GM23248 (cell line): ENCODE measurements at places on chromosomes 1 and 21.

- peak; percentile 84 for DNase-seq
Measured at GRCh38 chr1:115314765-115315164, 23.3 kb downstream of the NGF start.

GRCh38 chr1:39761557-39762260 lies 9.4 kb downstream of the OXCT2 start:
- DNase-seq, result no peak

- no peak for DNase-seq
Measured at GRCh38 chr1:112058815-112059450, 69.5 kb upstream of the KCND3 start.

GRCh38 chr21:46145159-46145839 lies 10.1 kb downstream of the FTCD start:
- DNase-seq, result no peak

- peak; percentile 89 for DNase-seq
Measured at GRCh38 chr1:14945132-14946010, 208.2 kb upstream of the TMEM51 start.

DNA sequence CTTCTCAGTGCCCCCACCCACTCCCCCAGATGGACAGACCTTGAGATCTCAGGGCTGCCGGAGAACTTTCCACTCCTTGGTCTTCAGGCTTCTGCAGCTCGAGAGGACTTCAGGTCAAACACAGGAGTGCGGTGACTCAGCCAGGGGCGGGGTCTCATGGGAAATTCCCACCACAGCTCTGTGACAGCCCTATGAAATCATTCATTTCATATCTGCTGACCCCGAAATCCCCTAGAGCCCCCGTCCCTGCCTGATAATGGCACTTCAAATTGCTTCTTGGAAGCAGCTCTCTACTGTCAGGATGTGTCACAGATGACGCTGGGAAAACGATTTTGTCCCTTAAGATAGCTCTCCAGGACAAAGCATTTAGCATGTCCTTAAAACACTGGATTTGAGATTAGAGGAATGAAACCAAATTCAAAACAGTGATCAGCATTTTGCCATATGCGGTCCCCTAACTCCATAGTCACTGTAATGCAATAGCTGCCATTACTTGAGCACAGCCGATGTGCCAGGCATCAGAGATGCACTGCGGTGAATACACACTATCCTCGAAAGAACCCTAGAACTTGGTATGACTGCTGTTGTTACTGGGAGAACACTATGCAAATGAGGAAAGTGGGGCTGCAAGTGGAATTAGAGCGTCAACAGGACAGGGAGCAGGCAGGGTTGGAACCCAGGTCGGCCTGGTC lies at the start of gene TNFRSF9:
TSS of gene TNFRSF9 (minus strand) at position 95 of the 692 bp plus-strand sequence. CDS start 845 bp downstream, outside the sequence.
- DNase-seq, result peak; percentile 24

DNA sequence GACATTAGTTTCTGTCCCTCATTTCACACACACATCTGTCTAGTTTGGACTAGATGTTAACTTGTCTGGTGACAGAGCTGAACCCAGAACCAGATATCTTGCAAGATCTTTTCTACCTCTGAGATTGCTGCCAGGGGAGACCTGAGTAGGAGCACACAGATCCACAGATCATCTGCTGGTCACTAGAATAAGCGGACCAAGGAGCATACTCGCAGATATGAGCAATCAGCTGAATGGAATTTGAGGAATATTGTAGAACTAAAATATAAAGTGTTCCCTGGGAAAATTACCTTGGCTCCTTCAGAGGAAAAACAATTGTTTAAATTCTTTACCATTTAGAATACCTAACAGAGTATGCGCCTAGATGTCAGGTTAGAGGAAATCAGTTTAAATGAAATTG lies 90.7 kb downstream of the TNFSF18 start:
- DNase-seq, result peak; percentile 37

- no peak for DNase-seq
Measured at GRCh38 chr1:43666608-43667007, 16.7 kb downstream of the KDM4A start.

GRCh38 chr21:18498431-18498830 lies 94.8 kb upstream of the TMPRSS15 start:
- DNase-seq, result no peak

- DNase-seq, result peak; percentile 64
Measured at GRCh38 chr1:2382621-2383361, 8.6 kb downstream of the MORN1 start.

DNA sequence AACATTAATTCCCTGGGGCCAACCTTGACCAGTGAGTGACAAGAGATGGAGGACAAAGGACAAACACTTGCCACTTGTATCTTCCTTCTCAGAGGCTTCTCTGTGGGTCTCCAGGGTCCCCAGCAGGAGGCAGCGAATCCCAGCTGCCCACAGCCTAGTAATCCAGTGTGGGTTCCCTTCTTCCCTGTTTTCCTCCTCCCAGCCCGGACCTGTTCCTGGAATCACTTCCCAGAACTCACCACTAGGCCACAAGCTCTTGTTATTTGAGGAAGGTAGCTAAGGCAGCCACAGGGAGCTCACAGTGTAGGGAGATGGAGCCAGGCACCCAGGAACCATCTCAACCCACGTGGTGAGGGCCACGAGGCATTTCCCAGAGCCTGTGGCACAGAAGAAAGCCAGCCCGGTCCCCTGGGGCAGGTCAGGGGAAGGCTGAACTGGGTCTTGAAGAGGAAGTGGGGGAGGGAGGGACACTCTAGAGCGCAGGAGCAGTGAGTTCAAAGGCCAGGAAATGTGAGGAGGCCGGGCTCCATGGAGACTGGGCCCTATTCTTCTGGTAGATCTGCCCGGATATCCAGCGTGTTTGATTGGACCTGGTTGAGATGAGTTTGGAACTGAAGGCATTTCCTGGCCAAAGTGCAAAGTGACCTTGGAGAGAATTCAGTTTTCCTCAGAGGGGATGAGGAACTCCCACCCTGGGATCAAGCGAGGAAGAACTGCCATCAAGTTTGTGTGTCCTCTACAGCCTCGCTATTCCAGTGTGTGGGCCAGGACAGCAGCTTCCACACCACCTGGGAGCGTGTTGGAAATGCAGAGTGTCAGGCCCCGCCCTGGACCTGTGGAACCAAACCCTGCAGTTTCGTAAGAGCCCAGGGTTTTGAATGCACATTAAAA lies 20.3 kb upstream of the C2CD2 start:
- no peak for DNase-seq

DNA sequence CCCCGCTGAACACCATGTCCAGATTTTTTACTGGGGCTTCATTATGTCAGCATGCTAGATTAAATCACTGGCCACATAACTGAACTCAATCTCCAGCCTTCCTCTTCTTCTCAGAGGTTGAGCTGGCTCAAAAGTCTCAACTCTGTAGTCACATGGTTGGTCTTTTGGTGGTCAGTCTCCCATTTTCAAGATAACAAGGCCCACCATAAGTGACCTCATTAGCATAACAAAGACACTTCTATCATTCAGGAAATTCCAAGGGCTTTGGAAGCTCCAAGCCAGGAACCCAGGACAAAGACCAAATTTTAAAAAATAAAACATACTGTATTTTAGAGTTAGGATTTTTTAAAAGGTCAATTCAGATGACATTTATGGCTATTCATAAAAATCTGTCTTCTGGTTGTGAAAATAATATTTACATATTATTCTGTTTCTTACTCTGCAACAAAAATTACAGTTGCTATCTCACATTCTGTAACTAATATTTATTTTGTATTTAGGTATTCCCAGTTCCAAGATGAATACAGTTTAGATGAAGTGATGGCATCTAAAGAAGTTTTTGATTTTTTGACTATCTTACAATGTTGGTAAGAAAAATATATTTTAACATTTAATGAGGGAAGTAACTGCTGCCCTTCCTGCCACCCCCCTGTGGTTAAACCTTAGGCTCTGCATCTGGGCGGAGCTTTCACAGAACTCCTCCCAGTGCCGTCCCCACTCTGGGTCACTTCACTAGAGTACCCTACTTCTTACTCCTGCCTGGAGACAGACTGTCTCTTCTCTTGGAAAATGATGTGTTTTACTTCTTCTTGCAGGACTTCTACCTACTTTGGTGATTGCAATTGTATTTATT lies 49.3 kb downstream of the SCP2 start:
- DNase-seq, result no peak

GRCh38 chr1:231818337-231818736 lies 191.7 kb downstream of the DISC1 start:
- peak; percentile 28 for DNase-seq

DNA sequence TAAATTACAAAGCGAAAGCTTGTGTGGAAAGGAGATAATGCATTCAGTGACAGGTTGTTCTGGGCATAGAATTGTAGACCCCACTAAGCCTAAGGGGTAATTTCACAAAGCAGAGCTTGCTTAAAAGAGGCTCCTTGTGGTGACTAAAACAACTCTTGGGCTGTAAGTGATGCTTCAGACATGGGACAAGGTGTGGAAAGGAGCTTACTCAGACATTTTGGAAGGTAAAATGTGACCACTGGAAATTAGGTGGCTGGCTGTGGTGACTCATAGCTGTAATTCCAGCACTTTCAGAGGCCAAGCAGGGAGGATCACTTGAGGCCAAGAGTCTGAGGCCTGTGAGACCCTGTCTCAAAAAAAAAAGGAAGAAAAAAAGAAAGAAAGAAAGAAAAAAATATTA lies 51.1 kb upstream of the LRRC8C start:
- DNase-seq, result no peak

- no peak for DNase-seq
Measured at GRCh38 chr21:43811262-43812105, 22.1 kb downstream of the RRP1 start.

DNA sequence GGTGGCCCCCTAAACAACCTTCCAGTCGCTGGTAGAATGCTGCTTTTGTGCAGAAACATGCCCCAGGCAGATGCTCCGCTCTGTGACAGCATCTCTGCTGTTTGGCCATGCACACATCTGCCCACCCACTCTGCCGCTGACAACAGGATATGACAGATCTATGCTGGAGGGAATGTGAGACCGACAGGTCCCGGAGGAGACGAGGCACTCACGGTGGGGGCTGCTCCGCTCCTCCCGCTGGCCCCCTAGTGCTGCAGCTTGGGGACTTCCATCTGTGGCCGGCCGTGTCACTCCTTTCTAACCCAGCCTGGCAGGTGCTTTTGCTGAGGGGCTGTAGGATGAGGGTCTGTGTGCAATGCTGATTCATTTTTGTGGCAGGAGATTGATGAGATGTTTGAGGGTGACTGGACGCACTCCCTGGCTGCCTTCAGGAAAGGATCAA lies 49.1 kb upstream of the DMRTB1 start:
- DNase-seq, result peak; percentile 63

DNA sequence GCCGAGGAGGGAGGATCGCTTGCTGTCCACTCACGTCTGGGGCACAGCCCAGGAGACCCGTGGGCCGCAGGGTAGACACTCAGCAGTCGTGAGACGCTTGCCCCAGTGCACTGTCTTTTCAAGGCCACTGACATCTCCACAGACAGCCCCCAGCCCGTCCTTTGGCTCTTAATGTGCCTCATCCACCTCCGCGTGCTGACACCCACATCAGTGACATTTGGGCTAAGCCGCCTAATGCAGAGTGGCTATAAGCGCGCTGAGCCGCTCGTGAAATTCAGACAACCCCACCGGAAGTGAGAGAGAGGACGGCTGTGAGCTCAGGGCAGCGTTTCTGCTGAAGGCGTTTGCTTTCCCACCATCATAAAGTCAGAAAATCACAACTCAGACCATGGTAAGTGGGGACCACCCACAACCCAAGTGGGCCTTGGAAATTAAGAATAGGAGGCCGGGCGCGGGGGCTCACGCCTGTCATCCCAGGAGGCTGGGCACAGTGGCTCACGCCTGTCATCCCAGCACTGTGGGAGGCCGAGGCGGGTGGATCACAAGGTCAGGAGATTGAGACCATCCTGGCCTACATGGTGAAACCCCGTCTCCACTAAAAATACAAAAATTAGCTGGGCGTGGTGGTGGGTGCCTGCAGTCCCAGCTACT lies 8.4 kb downstream of the SLC35E2B start:
- DNase-seq, result no peak

DNA sequence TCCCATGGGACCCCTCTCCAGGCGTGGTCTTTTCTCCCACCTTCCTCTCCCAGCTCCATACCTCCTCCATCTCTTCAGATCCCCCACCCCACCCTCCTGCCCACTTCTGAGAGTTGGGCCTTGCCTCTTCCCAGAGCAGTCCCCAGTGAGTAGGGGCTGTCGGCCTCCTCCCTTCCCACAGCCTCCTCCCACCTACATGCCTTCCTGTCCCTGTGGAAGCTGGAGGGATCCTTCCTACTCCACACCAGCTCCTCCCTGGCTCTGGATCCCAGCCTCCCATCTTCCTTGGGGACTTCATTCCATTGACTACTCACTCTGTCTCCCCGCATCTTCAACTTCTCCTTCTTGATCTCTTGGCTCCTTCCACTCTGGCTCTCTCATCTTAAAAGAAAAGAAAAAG lies 24.9 kb downstream of the KCNQ4 start:
- no peak for DNase-seq
